ENCODE measurements at places on chromosomes 13 and 19.

- DNase-seq: no peak
These were observed 758.3 kb upstream of the PCDH20 start for GRCh38 chr13:62173958-62174357.

GRCh38 chr13:33785384-33785783 is 32.6 kb upstream of the RFC3 start:
- no peak for DNase-seq

DNA sequence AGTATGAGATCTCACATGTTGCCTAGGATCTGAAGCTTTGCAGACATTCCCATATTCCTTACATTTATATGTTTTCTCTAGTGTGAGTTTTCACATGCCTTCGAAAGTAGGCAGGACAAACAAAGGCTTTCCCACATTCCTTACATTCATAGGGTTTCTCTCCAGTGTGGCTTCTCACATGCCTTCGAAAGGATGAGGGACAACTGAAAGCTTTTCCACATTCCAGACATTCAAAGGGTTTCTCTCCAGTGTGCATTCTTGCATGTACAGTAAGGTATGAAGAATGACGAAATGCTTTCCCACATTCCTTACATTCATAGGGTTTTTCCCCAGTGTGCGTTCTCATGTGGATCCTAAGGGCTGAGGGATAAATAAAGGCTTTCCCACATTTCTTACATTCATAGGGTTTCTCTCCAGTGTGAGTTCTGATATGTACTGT is 14.2 kb downstream of the ZNF699 start:
- no peak for DNase-seq

DNA sequence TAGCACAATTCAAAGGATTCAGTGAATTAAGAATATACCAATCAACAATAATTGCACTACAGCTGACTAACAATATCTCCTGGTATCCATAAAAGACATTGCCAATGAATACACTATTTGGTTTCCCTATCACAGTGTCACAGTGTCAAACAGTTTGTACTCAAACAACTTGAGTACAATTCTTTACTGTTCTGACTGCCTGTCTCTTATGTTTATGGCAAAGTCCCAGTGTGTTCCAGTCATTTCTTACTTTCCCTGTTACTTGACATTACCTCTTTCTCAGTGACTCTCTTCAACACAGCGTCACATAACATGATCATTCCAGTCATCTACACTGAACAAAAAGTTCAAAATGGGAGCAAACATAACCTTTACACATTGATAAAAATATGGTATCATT is 21.2 kb upstream of the RNASEH2B start:
- DNase-seq: no peak

DNA sequence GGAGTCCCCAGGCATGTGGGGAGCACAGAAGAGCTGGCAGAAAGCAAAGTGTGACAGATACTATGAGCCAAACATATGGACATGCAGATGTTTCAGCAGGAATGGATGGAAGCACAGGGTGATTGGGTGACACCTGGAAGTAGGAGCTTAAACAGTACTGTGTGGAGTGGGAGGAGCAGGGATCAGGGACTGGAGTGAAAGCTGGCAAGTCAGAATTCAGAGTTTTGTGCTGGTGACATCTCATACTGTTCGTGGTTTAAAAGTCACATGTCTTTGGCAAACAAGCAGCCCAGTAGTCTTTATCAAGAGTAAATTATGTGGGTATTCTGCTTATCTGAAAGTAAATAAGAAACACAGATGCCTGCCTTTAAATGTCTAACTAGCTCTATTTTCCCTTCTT is 408.2 kb downstream of the COG6 start:
- DNase-seq: no peak

DNA sequence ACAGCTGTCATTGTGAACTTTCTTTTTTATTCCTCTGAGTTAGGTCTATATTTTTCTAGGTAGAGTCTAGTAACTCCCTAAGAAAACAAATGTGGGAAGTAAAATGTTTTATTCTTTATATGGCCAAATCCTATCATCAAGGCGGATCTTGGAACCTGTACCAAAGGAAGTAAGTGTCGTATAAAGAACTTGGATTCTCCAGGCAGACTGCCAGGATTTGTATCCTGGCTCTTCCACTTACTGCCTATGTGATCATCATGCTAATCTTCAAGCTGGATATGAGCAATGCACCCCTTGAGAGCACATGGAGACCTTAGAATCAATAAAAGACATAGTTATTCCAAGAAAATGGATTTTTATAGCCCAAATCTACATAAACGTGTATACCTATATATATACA is 286.5 kb downstream of the PCDH17 start:
- no peak for DNase-seq

GRCh38 chr19:44988273-44988672 is 13.0 kb upstream of the RELB start:
- no peak for DNase-seq

- no peak for DNase-seq
These were observed 5.8 kb upstream of the DMKN start for GRCh38 chr19:35519291-35519690.

DNA sequence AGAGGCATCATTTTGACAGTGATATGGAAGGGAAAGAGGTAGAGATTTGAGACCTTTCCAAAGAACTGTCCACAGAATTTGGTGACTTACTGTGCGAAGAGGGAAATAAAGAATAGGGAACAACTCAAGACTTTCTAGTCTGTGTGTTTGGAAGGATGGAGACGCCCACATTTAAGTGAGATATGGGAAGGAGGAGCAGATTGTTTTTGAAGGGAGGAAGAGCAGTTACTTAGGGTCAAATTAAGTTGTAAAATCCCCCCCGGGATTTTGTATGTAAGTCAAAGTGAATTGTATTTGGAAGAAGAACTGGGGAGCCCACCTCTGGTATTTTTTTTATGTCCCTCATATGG is 1.2 kb downstream of the USPL1 start:
- no peak for DNase-seq

GRCh38 chr13:30900436-30900835 is 5.6 kb upstream of the MEDAG start:
- no peak for DNase-seq
